ENCODE measurements at places on chromosomes 7 and 10.

GRCh38 chr10:132375116-132375794, 21.7 kb upstream of the PWWP2B start:
- no peak for DNase-seq

- no peak for DNase-seq
These were observed 17.3 kb downstream of the MYOF start for GRCh38 chr10:93464776-93465388.

- DNase-seq: no peak
These were observed 4.6 kb downstream of the GIGYF1 start for GRCh38 chr7:100689230-100690135.

DNA sequence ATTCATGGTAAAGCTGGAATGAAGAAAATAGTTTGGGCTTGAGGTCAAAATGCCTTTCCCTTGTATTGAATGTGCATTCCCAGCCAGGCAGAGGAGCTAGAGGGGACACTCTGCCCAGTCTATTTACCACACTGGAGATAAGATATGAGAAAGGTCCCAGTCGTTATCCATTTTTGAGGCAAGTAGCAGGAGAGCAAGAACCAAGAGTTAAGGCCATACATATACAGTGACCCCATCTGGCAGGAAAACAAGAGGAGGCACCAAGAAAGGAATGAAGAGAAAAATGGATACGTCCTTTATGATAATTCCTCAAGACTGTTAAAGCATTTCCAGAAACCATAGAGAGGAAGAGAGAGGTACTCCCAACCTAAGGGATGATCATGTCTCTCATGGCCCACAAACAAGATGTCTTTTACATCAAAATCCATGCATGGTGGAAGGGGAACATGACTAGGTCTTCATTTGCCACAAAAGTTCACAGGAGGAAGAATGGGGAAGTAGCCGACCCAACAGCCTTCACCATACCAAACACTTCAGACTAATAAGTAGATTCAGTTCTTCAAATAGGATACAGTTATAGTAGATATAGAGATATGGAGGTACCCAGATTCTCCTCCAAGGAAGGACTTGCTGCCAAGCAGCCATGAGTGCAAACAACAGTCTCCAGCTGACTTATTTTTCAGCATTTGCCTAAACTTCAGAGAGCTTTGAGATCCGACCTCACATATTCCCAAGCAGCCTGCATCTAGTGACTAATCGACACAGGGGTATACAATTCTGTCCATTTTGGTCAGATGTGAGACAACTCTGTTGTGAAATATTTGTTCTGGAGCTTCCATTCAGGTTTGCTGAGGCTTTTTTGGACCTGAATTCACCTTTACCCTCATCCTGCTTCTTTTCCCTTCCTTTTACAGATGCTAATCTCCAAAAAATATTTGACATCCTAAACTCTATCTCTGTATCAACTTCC, 61.1 kb upstream of the CCDC71L start:
- DNase-seq: no peak

DNA sequence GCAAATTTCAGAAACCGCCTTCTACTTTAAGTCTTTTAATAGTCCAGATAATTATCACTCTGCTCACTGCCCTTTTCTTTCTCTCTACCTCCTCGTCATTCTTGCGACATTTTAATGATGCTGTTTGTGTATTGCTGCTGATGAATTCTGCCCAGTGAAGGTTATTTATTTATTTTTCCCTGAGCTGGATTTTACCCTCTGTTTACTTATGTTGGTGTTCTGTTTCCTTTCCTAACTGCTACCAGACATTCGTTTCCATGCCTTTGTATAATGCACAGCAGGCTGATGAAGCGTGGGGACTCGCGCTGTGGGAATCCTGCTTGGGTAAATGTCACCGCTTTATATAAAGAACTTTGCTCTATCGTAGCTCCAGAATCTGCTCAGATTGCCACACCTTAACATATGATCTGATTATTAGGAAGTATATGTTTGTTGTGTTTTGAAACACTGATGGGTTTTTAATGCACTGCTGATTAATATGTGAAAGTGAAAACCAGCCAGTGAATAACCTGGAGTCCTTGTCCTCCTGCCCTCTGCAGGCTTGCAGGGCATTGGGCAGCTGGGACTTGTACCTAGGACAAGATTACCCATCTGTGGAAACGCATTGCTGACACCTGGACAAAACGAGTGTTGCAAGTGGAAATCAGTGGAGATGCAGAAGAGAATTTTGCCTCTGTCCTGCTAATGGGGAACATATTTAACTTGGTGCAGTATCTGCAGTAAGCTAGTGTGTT, 291.5 kb downstream of the SDK1 start:
- DNase-seq: no peak
